Stimulated activated CD8-positive, alpha-beta memory T cell treated with anti-CD3 and anti-CD28 coated beads, Interleukin-4, amount 100 ng/mL, for 24 hours (primary cell): ENCODE measurements at places on chromosomes 2 and 18.
A peak's percentile ranks its signal among the peaks of the same experiment; 100 is the strongest.

DNA sequence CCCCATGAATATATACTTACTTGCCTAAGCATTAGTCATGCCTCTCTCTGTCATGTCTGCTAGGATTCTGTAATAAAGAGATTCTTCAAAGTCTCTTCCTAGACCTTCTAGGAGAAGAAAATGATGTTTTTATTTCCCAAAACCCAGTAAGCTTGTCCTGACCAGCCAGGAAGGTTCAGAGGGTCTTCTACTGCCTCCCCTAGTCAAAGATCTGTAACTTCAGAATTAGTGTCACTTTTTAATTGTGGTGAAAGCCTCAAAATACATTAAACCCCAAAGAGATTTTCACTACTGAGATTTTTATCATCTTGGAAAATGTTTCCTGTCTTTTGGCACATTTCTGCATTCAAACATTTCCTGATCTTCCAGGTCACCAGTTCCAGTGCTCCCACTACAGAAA, 232.9 kb upstream of the STK17B start:
- no peak for DNase-seq

DNA sequence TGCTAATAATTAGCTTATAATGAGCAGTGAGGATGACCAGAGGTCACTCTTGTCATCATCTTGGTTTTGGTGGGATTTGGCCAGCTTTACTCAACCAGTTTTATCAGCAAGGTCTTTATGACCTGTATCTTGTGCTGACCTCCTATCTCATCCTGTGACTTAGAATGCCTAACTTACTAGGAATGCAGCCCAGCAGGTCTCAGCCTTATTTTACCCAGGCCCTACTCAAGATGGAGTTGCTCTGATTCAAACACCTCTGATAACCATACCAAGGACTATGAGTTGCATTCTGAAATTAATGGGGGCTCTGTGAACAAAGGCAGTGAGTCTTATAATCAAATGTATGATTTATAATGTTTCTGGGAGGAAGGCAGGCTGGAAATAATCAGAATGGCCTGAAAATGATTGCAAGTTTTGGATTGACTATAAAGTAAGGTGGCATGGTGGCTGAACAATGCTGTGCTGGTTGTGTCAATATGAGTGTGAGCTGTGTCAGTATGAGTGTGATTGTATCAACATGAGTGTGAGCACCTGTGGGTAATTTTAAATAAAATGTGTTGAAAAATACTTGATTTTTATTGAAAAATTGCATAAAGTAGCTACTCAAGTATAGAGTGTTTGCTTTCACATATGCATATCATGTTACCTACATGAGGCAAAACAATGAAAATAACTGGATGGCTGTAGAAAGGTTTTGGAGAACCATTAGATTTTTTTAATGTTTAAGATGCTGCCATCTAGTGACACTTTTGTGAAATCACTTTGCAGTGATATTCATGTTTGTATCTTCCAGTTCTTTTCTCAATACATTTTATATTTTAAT, 103.0 kb downstream of the KYNU start:
- no peak for DNase-seq

DNA sequence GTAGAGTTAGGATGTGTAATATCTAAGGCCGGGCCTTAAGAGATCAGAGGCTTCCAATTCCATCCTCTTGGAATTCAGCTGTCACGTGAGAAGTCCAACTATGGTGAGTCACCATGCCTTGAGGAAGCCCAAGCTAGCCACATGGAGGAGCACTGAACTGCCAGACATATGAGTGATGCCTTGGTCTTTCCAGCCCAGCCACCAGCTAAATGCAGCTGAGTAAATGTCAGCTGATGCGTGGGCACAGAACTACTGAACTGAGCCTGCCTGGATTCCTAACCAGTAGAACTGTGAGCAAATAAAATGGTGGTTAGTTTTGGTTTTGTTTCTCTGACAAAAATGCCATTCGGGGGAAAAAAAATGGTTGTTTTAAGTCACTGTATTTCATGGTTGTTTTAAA, 153.7 kb upstream of the SERTAD2 start:
- peak; percentile 34 for DNase-seq

GRCh38 chr2:80269806-80270205, 34.7 kb downstream of the LRRTM1 start:
- no peak for DNase-seq

DNA sequence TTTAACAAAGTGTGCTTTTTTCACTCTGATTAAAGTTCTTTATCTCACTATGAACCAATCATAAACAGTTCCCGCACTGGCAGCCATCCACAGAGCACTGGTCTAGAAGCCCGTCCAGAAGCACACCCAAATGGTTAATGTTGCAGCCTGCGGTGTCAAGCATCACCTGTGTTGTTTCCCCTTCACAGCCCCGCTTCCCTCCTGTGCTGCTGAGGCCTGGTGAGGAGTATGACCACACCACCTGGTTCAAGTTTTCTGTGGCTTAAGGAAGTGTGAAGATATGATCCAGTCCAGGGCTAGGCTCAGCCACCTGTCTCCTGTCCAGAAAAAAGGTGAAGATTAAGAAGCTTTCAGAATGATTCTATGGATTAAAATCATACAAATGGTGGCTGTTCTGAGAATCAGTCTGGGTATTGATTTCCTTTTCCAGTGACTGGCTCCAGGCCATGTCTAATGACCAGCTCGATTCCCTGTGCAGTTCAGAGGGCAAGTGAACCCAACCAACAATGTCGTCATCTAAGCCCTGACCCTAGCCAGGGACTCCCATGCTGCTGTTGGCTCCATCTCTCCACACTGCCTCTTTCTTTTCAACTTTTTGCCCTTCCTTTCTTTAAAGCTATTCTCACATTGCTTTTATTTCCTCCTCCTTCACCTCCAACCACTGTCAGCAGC, 17.7 kb downstream of the SRSF7 start:
- no peak for DNase-seq
